ENCODE measurements at places on chromosomes 4 and X.
A peak's percentile ranks its signal among the peaks of the same experiment; 100 is the strongest.

GRCh38 chr4:183200453-183200852 lies 101.4 kb downstream of the WWC2 start:
- peak; percentile 75 for DNase-seq

GRCh38 chr4:184310171-184310567 lies 92.5 kb upstream of the ENPP6 start:
- no peak for DNase-seq

DNA sequence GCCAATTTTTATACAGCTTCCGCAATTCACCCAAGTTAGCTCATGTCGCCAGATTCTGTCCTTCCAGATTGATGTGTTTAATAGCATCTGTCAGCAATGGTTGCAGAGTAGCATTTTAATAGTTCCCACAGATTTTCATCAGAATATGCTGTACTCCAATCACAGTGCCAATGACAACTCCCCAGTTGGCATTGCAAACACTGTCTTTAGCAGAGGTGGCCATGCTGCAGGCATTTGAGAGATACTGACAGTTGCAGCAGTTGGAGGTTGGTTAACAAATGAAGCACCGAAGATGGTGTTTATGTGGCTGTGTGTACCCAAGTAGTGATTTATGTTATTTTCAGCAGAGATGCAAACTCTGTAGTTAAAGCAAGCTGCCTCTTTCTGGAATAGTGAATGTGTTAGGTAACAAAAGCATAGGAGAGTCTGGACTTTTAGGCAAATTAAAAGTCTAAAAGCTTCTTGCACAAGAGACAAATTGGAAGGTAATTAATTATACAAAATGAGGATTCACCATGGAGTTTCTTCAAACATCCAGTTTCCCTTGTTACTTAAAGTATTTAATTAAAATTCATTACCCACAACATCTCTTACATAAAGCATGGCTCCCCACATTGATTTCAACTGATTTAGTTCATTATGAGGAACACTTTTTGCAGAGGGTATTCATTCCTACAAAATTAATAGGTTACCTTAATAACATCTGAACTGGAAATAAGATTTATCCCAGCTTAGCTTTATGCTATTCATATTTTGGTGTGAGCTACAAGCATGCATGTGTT lies 65.2 kb downstream of the PARM1 start:
- no peak for DNase-seq

- peak; percentile 39 for DNase-seq
Observed at GRCh38 chr4:94889946-94890345, 132.2 kb downstream of the BMPR1B start.

DNA sequence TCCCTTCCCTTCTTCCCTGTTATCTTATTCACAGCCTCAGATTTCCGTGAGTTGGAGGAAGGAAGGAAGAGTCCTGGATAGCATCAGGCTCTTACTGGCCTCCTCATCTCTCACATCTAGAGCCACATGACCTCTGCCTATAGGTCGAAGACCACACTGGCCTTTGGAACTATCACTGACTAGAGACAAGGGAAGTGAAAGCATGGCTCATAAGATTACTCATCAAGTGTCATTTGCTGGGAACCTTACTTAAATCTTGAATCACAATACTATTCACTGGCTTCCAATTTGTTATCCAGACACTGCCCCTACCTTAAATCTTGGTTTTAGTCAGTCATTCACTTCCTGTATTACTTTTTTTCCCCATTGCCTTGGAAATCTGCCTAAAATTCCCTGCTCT lies 61.6 kb upstream of the MTMR8 start:
- no peak for DNase-seq

GRCh38 chr4:53616219-53616618 lies 24.9 kb upstream of the LNX1 start:
- no peak for DNase-seq

DNA sequence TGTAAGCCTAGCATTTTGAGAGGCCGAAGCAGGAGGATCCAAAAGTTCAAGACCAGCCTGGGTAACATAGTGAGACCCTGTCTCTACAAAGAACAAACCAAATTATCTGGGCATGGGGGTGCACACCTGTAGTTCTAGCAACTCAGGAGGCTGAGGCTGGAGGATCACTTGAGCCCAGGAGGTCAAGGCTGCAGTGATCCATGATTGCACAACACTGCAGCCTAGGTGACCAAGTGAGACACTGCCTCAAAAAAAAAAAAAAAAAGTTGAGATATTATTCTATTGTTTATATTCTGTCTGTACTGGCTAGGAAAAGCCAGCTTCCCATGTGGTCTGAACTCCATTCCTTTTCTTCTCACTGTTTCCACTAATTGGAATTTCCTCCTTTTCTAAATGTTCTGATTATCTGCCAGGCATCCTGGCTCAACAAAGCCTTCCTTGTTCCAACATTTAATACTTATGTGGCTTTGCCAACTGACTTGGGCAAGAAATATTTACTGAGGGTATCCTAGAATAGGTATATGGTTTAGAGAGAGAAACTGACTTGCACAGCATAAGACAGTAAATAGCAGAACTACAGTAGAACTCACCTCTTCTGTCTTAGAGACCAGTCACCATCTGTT lies 175.2 kb upstream of the ADAMTS3 start:
- DNase-seq = no peak

- DNase-seq = no peak
Observed at GRCh38 chr4:27484216-27484615, 623.6 kb downstream of the STIM2 start.

- no peak for DNase-seq
Observed at GRCh38 chr4:145339075-145339725, 142.5 kb upstream of the SMAD1 start.

DNA sequence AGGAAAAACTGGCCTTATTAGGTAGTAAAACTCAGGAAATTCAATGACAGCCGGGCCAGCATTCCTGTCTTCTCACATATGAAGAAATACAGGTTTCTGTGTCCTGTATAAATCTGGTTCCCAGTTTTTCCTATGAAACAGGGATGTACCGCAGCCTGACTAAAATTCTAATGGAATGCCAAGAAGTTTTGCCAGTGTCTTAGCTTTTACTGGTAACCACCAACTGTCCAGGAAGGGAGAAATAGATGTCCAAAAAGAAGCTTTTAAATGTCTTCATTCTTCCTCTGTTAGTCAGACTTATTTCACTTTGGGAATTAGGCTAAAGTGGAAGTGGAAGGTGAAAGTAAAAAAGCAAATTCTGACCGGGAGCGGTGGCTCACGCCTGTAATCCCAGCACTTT lies 108.0 kb upstream of the TBL1X start:
- DNase-seq = no peak

- DNase-seq = no peak
Observed at GRCh38 chr4:38284294-38285030, 324.3 kb downstream of the PTTG2 start.

GRCh38 chrX:39508300-39508692 lies 589.5 kb downstream of the BCOR start:
- no peak for DNase-seq

DNA sequence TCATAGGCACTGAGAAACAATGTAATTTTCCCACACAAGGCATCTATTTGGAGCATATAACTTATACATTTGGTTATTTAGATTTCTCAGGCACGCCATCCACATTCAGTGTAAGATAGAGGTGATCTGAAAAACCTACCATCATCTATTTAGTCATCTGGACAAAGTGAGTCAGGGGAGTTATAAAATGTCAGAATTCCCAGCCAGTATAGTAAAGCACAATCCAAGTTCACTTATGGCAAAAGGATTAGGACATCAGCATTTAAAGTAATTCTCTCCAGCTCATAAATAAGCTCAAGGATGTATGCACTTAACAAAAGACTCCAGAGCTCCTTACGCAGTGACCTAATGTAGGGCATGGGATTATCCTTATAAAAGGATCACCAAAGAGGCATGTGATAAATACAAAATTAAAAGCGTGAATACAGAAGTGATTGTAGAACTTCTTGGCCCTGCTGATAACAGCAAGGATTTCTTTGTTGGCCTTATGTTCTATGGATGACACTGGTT lies 65.3 kb upstream of the DCLK2 start:
- DNase-seq = no peak

DNA sequence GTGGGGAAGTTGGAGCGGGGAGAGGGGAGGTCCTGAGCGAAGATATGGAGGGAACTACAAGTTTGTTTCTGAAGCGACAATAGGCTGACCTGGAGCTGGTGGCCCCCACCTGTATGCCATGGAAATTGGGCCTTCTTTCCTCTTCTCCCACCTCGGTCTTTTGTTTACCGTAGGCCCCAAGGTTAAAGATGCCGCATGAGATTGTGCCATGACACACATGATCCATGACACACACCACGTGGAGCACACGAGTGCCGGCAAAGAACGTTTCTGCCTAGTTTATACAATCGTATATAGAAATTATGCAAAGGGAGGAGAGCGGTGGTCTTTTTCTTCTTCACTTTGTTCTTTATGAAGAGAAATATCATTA lies 408 bp downstream of the TMEM33 start:
- no peak for DNase-seq

DNA sequence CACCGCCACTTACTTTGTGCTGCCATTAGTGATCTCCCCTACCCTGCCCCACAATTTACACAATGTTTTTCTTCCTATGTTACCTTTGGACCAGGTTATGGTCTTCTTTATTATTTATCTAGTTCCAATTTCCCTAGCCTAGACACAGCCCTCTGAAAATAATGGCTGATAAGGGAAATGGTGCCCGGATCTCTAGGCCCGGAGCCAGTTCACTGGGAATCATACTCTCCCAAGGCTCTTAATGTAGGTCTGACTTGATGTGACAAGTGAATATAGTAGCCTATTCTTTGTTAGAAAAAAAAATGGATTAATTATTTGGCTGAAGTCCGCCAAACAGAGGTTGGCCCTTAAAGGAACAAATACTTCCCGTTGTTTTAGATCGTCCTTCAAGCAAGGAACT lies 208.0 kb downstream of the RELL1 start:
- DNase-seq = no peak

- DNase-seq = no peak
Observed at GRCh38 chrX:147763131-147763530, 148.6 kb upstream of the FMR1 start.

GRCh38 chrX:35841872-35842271 lies 43.7 kb downstream of the MAGEB16 start:
- DNase-seq = no peak

DNA sequence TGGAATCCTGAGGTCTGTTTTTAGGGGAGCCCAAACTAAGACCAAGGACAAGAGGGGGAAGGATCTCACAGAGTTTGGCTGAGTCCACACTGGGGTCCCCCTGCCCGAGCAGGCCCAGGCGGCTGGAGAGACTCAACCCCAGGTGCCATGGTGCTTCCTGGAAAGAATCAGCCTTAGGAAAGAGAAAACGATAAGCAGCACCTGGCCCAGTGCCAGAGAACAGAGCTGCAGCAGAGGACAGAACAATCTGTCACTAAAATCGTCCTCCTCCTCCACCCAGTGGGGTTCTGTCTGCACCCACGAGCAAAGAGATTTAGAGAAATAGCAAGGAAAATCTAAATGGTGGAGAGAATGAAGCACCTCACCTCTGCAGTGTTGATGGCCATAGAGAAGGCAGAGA lies 470.5 kb downstream of the BCOR start:
- no peak for DNase-seq

DNA sequence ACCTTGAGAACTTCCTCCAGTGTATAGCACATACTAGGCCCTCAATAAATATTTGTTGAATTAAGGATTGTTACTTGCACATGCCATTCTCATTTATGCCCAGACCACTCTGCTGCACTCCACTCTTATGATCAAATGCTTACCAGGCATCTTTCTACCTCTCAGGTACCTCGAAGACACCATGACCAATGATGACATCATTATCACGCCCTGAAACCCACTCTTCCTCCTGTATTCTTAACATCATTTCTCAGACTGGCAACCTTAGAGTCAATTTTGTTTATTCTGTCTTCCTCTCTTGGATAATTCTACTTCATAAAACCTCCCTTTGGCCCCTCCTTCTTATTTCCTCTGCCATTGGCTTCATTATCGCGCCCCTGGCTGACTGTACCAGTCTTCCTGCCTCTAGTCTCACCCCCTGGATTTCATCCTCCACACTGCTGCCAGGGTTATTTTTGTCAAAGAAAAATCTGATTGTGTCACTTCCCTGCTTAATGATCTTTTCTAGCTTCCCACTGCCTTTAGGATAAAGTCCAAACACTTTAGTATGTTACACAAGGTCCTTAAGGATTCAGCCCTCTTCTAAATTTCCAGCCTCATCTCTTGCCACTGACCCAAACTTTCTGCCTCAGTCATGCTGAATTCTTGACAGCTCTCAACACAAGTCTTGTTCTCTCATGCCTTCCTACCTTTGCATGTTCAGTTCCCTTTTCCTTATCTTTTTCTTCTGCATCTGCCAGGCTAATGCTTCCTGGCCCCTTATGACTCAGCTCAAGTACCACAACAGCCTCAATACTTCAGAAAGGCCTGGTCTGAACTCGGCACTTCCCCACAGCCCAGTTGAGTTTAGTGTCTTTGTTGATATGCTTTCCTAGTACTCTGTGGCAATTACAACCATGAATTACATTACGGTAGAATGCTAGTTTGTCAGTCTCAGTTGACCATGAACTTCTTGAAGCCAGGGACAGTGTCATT lies 45.8 kb downstream of the HDAC8 start:
- DNase-seq = no peak

- DNase-seq = no peak
Observed at GRCh38 chr4:187558391-187558790, 437.2 kb upstream of the ZFP42 start.

- DNase-seq = peak; percentile 91
Observed at GRCh38 chr4:126071346-126072333, 756.9 kb downstream of the FAT4 start.

GRCh38 chr4:6437826-6438238 lies 34.6 kb downstream of the PPP2R2C start:
- no peak for DNase-seq

DNA sequence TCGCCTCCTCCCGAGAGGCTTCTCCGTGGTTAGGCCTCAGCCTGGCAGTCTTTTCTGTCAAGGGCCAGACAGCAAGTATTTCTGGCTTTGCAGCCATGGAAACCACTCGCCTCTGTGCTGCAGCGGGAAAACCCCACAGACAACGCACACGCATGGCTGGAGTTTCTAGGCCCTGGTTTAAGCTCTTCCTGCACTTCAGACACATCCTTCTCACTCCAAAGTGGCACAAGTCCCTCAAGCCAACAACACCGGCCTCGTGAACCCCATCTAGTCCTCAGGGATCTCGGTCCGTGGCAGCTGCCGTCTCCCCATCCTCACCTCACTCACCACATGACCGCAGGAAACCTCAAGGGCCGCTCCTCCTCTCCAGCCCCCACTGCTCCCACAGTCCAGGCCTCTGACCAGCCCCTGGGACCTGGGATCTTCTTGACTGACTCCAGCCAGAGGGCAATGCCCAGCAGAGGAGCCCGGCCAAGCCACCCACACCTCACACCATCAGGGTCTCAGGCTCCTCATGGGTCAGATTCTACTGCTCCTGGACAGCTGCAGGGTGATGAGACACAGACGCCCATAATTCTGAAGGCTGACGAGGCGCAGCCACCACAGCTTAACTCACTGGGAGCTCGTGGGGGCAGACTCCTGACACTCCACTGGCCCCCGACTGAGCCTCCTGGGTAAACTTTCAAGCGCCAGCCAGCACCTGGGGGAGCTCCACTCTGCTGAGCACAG lies 21.7 kb downstream of the LETM1 start:
- no peak for DNase-seq

DNA sequence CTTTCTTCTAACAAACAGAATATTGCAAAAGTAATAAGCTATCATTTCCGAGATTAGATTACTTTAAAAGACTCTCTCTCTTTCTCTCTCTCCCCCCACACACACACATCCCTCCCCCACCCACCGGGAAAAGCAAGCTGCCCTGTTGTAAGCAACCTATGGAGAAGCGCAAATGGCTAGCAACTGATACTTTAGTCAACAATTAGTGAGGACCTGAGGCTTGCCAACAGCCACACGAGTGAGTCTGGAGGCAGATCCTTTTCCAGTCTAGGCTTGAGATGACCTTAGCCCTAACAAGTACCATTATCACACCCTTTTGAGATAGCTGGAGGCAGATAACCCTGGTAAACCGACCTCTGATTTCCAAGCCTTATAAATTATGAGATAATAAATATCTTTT lies 19.7 kb upstream of the ADGRL3 start:
- DNase-seq = no peak
